ENCODE measurements at places on chromosomes 5 and 9. TPM values are rescaled to one million over a fixed set of nuclear protein-coding genes. Genes with fewer than 3 reads are reported as not detected.

The OTP gene
- not detected for total RNA-seq

DNA sequence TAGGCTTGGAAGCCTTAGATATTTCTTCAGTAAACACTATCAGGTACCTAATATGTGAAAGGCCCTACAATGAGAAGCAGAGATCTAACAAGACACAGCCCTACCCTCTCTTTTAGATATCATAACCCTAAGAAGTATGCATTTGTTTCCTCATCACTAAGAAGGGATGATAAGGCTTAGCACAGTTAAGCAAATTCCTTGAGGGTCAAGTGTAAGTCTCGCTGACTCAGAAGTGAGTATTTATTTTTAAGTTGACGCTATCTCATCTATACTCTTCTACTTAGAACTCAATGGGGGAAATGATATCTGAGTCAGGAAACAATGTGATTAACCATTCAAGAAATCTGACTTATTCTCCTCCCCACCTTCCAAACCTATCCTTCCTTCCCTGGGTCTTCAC is 149.7 kb downstream of the ESM1 start:
- DNase-seq = no peak

DNA sequence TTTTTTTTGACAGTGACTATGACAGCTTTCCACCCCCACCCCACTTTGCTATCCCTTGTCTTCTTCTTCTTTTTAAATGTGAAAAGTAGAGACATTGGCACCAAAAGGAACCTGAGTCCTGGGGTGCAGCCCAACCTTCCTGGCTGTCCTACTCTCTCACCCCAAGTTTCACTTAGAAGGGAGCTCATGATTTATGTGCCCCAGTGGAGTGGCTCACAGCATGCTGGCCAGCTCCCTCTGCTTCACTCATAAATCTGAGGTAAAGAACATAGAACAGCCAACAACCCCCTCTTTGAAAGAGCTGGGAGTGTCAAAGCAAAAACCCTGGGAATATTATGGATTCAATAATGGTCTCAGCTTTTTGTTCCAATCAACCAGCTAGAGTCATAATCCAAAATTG is 196.3 kb upstream of the DAPK1 start:
- DNase-seq = no peak

- DNase-seq = no peak
Observed at GRCh38 chr5:36173426-36173825, 21.5 kb downstream of the SKP2 start.
